ENCODE measurements at places on chromosomes 1 and 21. TPM values are rescaled to one million over a fixed set of nuclear protein-coding genes. Genes with fewer than 3 reads are reported as not detected.

Gene DVL1
- total RNA-seq, result 36.0 TPM

Gene SYPL2
- not detected for total RNA-seq

Gene CYP4Z1
- not detected for total RNA-seq

Gene MAP3K21
- total RNA-seq, result 2.2 TPM
